Aorta (tissue), 5 donors: ENCODE measurements at places on chromosomes 5 and 9. TPM values are rescaled to one million over a fixed set of nuclear protein-coding genes. Genes with fewer than 3 reads are reported as not detected.

GRCh38 chr9:18163146-18163545, 310.8 kb upstream of the ADAMTSL1 start:
- H3K4me1 ChIP-seq = no peaks in the 10 kb centered on the region
- no peaks in the 10 kb centered on the region for H3K27me3 ChIP-seq
- no peak for DNase-seq

DNA sequence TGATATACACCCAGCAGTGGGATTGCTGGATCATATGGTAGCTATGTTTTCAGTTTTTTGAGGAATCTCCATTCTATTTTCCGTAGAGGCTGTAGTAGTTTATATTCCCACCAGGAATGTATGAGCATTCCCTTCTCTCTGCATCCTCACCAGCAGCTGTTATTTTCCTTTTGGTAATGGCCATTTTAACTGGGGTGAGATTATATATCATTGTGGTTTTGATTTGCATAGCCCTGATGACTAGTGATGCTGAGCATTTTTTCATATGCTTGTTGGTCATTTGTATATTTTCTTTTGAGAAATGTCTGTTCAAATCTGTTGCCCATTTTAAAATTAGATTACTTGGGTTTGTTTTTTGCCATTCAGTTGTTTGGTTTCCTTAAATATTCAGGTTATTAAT, 11.2 kb upstream of the PPIC start:
- no peaks in the 10 kb centered on the region for H3K27me3 ChIP-seq
- H3K27ac ChIP-seq = no peak overlapping the region
- no peak for DNase-seq

IFNB1 gene
- total RNA-seq = not detected

IFNA2 gene
- total RNA-seq = not detected

DNA sequence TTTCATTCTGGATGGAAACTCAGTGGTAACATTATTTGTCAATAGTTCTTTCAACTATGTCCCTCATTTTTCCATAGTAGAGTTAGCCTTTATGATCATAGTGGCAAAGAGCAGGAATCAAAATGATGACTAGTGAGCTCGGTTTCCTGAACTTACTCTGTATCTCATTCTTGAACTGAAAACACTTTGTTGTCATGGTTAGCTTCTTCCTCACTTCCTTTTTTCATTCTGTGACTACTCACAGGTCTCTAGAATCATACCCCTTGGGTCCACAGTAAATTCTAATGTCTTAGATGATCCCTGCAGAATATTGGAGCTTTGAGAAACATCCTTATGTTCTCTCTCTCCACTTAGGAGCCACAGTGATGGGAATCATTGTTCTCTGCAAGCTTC, 29.4 kb upstream of the RECK start:
- no peak overlapping the region for H3K27ac ChIP-seq
- no peaks in the 10 kb centered on the region for H3K27me3 ChIP-seq
- peaks cover 2% of the 10 kb centered on the region for H3K4me1 ChIP-seq
- no peak overlapping the region for H3K4me3 ChIP-seq
- no peak for DNase-seq

DNA sequence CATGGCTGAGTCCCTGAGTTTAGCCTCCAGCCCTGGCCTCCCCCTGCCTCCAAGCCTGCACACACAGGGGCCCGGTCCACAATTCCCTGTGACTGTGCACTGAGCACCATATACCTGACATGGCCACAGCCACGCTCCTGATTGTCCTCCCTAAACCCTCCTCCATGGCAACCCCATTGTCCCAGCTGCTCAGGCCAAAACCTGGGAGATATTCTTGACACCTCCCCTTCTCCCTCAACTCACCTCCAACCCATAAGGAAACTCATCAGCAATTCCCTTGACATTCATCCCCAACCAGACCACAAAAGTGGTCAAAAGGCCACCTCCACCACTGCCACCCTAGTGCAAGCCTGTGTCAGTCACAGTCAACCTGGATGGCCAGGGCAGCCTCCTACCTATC, 107.5 kb upstream of the MVB12B start:
- no peaks in the 10 kb centered on the region for H3K4me1 ChIP-seq
- H3K4me3 ChIP-seq = no peak overlapping the region
- no peak overlapping the region for H3K27ac ChIP-seq
- H3K27me3 ChIP-seq = no peaks in the 10 kb centered on the region
- no peak for DNase-seq
- H3K36me3 ChIP-seq = no peaks in the 10 kb centered on the region

GRCh38 chr5:121834021-121834420, 17.7 kb upstream of the FTMT start:
- H3K27me3 ChIP-seq = no peaks in the 10 kb centered on the region
- DNase-seq = no peak
- H3K4me1 ChIP-seq = no peaks in the 10 kb centered on the region
- no peak overlapping the region for H3K27ac ChIP-seq

DNA sequence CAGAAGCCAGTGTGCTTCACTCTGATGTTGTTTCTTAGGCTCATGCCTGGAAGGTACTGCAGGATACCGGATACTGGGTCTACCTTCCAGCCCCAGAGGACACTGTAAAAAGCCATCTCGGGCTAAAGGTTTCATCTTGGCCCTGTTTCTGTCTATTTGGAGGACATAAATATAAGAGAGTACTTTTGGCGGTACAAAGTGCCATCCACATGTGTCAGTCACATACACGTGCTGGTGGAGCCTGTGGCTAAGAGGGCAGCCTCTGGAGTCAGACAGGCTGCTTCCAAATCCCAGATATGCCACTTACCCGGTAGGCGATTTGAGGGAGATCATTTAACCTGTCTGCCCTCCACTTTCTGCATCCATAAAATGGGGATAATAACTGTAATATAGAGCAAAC, 160.4 kb downstream of the NR3C1 start:
- no peaks in the 10 kb centered on the region for H3K27me3 ChIP-seq
- peaks cover 2% of the 10 kb centered on the region for H3K4me1 ChIP-seq
- no peaks in the 10 kb centered on the region for H3K36me3 ChIP-seq
- no peak overlapping the region for H3K4me3 ChIP-seq
- DNase-seq = no peak

DNA sequence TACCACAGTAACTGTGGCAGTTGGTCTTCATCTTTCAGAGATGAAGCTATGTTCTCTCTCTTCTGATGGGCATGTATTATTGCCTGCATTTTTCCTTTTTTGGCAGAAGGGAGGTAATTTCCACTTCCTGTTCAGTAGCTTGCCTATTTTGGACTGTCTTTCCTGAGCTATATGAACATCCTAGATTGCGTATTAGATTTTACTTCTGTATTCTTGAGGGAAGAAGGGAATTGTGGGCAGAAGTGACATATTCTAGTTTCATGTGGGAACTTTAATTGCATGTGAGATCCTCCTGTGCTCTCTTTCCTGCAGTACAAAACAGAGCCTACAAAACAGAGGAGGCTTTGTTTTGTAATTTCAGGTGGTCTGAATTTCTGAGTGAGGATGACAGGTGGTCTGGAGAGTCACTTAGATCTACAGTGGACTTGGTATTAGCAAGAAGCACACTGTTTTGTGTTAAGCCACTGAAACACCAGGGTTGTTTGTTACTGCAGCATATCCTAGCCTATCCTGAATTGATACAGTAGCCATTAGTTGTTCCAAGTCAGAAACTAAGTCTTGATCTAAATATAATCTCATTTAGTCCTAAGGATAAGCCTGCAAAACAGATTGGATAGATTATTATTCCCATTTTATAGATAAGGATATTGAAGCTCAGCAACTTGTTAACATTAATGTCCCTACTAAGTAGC, 68.1 kb downstream of the AOPEP start:
- no peak overlapping the region for H3K27ac ChIP-seq
- no peaks in the 10 kb centered on the region for H3K36me3 ChIP-seq
- H3K4me1 ChIP-seq = peaks cover 19% of the 10 kb centered on the region

- H3K4me1 ChIP-seq = no peaks in the 10 kb centered on the region
- no peak for DNase-seq
- H3K4me3 ChIP-seq = no peak overlapping the region
- H3K36me3 ChIP-seq = no peaks in the 10 kb centered on the region
Measured at GRCh38 chr5:151255621-151256286, 2.8 kb downstream of the GM2A start.

- DNase-seq = no peak
- peaks cover 13% of the 10 kb centered on the region for H3K36me3 ChIP-seq
- H3K4me3 ChIP-seq = no peak overlapping the region
Measured at GRCh38 chr5:14367364-14367763, 214.2 kb upstream of the OTULINL start.

IL17B gene
- 2.8 TPM for total RNA-seq

GRCh38 chr5:102974177-102974576, 145.8 kb downstream of the GIN1 start:
- peak overlapping the region; percentile 3 for H3K27ac ChIP-seq
- no peak for DNase-seq
- H3K4me1 ChIP-seq = no peaks in the 10 kb centered on the region
- no peak overlapping the region for H3K4me3 ChIP-seq
- H3K27me3 ChIP-seq = no peaks in the 10 kb centered on the region
- no peaks in the 10 kb centered on the region for H3K36me3 ChIP-seq

GRCh38 chr5:17064241-17064640, 128.2 kb upstream of the MYO10 start:
- H3K4me1 ChIP-seq = no peaks in the 10 kb centered on the region
- H3K4me3 ChIP-seq = no peak overlapping the region
- no peaks in the 10 kb centered on the region for H3K36me3 ChIP-seq

- no peaks in the 10 kb centered on the region for H3K36me3 ChIP-seq
- DNase-seq = no peak
- H3K27ac ChIP-seq = no peak overlapping the region
- no peaks in the 10 kb centered on the region for H3K27me3 ChIP-seq
- H3K4me3 ChIP-seq = no peak overlapping the region
Measured at GRCh38 chr5:122665051-122665450, 109.8 kb upstream of the SNX2 start.

PDCD1LG2 gene
- total RNA-seq = 5.3 TPM

GRCh38 chr9:4099976-4100735, 199.7 kb downstream of the GLIS3 start:
- DNase-seq = no peak
- no peaks in the 10 kb centered on the region for H3K36me3 ChIP-seq
- H3K27me3 ChIP-seq = no peaks in the 10 kb centered on the region

DNA sequence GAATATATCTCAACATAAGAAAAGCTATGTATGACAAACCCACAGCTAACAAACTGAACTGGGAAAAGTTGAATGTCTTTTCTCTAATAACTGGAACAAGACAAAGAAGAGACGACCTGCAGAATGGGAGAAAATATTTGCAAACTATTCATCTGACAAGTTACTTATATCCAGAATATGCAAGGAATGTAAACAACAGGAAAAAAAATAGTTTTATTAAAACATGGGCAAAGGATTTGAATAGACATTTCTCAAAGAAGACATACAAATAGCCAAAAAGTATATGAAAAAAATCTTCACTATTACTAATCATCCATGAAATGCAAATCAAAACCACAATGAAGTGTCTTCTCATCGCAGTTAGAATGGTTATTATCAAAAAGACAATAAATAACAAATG, 181.7 kb upstream of the TLX3 start:
- H3K36me3 ChIP-seq = no peaks in the 10 kb centered on the region
- no peak overlapping the region for H3K27ac ChIP-seq
- H3K4me1 ChIP-seq = no peaks in the 10 kb centered on the region
- no peak overlapping the region for H3K4me3 ChIP-seq

NPR3 gene
- total RNA-seq = 15.2 TPM

- no peaks in the 10 kb centered on the region for H3K27me3 ChIP-seq
- no peaks in the 10 kb centered on the region for H3K36me3 ChIP-seq
- no peaks in the 10 kb centered on the region for H3K4me1 ChIP-seq
Measured at GRCh38 chr5:160697281-160697680, 154.7 kb downstream of the ATP10B start.

PCDHGB6 gene
- 9.5 TPM for total RNA-seq

HTR1A gene
- 0.52 TPM for total RNA-seq

- H3K4me1 ChIP-seq = no peaks in the 10 kb centered on the region
- no peaks in the 10 kb centered on the region for H3K36me3 ChIP-seq
- H3K27ac ChIP-seq = no peak overlapping the region
- no peak for DNase-seq
Measured at GRCh38 chr5:57598756-57599155, 116.1 kb upstream of the ACTBL2 start.

GRCh38 chr5:74556631-74557595, 83.6 kb downstream of the ENC1 start:
- H3K27me3 ChIP-seq = no peaks in the 10 kb centered on the region
- H3K27ac ChIP-seq = no peak overlapping the region
- no peak overlapping the region for H3K4me3 ChIP-seq
- H3K4me1 ChIP-seq = no peaks in the 10 kb centered on the region
- H3K36me3 ChIP-seq = no peaks in the 10 kb centered on the region
- DNase-seq = no peak

DNA sequence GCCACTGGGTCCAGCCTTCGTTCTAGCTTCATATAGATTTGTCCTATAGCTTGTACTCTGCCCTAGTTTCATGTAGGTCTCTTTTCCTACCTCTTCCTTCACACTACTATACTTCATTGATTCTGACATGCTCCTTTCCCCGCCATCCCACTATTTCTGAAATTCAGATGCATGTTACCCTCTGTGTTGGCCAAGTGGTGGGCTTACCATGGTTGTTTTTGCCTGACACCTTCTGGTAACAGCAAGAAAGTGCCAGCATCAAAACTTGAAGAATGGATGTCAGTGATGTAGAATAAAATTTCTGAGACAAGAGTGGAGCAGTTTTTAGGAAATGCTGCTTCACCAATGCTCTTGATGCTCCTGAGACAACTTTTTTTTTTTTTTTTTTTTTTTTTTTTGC, 19.5 kb upstream of the SERINC5 start:
- H3K27me3 ChIP-seq = no peaks in the 10 kb centered on the region
- H3K4me3 ChIP-seq = no peak overlapping the region
- H3K36me3 ChIP-seq = no peaks in the 10 kb centered on the region
- H3K27ac ChIP-seq = no peak overlapping the region

GRCh38 chr5:180098526-180098925, 27.0 kb upstream of the RNF130 start:
- no peaks in the 10 kb centered on the region for H3K4me1 ChIP-seq
- no peak for DNase-seq

ALDH1A1 gene
- 107 TPM for total RNA-seq

DNA sequence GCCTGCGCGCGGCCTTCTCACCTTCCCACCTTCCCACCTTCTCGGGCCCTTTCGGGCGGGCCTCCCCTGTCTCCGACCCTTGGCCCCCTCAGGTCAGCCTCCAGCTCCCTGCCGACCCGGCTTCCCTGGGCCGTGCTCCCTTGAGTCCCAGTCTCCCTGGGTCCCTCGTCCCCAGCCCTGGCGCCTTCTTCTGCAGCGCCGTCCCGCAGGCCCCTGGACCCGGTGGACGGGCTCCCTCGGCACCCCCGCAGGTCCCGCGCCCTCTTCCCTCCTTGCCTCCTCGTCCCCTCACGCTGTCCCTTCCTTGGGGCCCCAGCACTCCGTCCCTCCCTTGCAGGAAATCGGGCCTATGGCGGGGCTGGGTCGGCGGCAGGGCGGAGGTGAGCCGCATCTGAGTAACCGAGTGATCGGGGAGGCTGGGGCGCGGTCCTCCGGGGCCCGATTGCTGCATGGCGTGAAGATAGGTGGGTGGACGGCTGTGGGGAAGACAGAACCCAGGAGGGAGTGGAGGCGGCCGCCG, 7.6 kb downstream of the ARPC5L start:
- H3K27me3 ChIP-seq = no peaks in the 10 kb centered on the region
- H3K27ac ChIP-seq = peak overlapping the region; percentile 53
- H3K4me3 ChIP-seq = peak overlapping the region; percentile 53

GRCh38 chr9:33248606-33249005, 8.6 kb downstream of the SPINK4 start:
- no peak for DNase-seq
- no peaks in the 10 kb centered on the region for H3K4me1 ChIP-seq
- H3K4me3 ChIP-seq = no peak overlapping the region
- no peak overlapping the region for H3K27ac ChIP-seq
- H3K36me3 ChIP-seq = no peaks in the 10 kb centered on the region
- H3K27me3 ChIP-seq = no peaks in the 10 kb centered on the region

GRCh38 chr9:96581786-96582185, 37.9 kb downstream of the CDC14B start:
- no peak overlapping the region for H3K27ac ChIP-seq
- H3K36me3 ChIP-seq = peaks cover 3% of the 10 kb centered on the region
- no peaks in the 10 kb centered on the region for H3K27me3 ChIP-seq
- DNase-seq = no peak
- no peaks in the 10 kb centered on the region for H3K4me1 ChIP-seq

RNF180 gene
- 44.5 TPM for total RNA-seq

FCN1 gene
- 14.4 TPM for total RNA-seq
